ENCODE measurements at places on chromosomes 5 and 9.

DNA sequence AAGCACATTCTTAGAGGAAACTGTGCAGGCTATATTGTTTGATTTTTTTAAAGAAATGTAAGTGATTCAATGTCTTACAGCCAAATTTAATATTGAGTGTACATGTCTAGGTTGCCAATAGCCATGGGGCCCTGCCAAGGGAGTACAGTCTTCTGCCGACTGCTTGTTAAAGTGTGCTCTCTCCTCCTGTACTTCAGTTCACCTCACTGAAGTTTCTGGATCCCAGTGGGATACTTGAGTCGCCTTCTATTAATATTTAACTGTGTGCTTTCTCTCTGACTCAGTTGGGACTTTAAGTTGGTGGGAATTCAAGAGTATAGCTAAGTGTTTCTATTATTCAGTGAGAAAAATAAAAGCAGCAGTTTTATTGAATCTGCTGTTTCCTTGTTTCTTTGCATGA is 44.5 kb upstream of the C5orf47 start:
- no peak for DNase-seq

DNA sequence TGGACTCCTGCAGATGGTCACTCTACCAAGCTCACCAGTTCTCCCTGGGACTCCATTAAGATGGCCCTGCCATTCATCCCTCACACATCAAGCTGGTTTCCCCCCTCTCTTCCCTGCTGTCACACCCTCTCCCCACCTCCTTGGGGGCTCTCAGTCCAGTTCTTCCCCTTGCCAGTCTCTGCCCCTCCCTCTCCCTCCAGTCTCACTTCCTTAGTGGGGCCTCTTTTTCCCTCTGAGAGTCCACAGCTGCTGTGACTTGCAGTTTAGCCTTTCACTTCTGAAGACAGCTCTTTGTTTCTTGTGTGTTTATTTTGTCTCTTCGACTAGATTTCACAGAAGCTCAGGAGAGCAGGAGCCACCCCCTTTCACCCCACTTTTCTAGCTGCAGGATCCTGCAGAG is 10.5 kb downstream of the DOCK2 start:
- DNase-seq, result no peak

- no peak for DNase-seq
Observed at GRCh38 chr5:175394601-175395000, 49.4 kb downstream of the DRD1 start.

- no peak for DNase-seq
Observed at GRCh38 chr9:123796618-123797484, 133.1 kb downstream of the DENND1A start.

DNA sequence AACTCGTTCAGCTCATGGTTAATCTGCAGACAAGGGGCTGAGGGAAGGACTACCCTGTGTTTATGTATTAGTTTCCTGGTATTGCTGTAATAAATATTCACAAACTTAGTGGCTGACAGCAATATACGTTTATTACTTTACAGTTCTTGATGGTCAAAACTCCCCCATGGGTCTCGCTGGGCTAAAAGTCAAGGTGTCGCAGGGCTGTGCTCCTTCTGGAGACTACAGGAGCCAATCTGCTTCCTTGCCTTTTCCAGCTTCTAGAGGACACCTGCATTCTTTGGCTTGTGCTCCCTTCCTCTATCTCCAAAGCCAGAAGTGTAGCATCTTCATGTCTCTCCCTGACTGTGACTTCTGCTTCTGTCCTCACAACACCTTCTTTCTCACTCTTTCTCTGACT is 653.8 kb upstream of the RIOK2 start:
- DNase-seq, result no peak

DNA sequence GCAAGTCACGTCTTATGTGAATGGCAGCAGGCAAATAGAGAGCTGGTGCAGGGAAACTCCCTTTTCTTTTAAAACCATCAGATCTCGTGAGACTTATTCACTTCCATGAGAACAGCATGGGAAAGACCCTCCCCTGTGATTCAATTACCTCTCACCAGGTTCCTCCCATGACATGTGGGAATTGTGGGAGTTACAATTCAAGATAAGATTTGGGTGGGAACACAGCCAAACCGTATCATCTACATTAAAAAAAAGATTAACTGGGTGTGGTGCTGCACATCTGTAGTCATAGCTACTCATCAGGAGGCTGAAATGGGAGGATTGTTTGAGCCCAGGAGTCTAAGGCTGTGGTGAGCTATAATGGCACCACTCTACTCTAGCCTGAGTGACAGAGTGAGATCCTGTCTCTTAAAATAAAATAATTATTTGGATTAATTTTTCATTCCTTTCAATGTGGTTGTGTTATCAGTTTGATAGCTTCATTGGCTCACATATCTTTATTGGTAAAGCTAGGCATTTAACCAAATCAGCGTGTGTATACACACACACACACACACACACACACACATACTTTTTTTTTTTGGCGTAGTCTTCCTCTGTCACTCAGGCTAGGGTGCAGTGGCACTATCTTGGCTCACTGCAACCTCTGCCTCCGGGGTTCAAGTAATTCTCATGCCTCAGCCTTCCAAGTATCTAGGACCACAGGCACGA is 21.8 kb downstream of the DENND4C start:
- no peak for DNase-seq

- DNase-seq, result no peak
Observed at GRCh38 chr5:159657298-159657697, 259.0 kb upstream of the ADRA1B start.

DNA sequence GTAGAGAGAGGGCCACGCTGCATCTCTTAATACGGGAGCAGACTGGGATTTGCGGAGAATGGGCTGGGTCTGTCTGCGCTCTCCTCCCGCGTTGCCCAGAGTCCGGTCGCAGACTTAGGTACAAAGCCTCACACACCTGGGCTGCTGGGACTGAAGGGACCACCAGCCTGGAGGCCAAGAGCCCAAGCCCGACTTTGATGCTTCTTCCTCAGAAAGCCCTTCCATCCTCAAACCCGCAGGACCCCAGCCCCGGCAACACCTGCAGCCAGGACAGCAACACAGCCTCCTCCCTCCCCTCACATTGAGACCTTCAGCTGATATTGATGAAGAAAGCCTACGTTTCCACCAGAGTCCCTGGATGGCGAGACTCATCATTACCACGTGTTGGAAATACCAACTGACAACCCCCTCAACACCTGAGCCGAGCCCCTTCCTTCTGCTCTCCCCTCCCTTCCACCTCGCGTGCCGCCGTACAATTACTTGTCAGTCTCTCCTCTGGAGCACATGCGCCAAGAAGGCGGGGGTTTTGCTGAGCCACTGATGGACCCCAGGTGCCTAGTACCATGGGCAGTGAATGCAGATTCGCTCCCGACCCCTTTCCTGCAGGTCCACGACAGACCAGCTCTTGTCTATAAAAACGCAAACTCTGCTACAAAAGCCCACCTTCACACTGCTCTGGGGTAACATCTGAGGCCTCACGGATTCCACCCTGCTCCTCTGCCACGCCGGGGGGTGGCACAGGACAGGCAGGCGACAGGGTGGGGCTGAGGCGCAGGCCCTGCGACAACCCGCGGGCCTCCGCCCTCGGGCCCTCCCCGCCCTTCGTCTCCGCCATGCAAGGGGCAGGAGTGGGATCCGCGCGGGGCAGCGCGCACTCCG is 841 bp downstream of the ASB6 start:
- no peak for DNase-seq

GRCh38 chr9:123925819-123926218 is 4.1 kb downstream of the DENND1A start:
- DNase-seq, result no peak

DNA sequence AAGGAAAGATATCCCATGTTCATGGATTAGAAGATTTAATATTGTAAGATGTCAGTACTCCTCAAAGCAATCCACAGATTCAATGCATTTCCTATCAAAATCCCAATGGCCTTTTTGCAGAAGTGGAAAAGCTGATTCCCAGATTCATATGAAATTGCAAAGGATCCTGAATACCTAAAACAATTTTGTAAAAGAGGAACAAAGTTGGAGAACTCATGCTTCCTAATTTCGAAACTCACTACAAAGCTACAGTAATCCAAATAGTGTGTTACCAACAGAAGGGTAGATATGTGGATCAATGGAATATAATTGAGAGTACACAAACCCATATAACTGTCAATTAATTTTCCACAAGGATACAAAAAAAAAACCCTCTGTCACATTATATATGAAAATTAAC is 154.3 kb upstream of the ZNF618 start:
- no peak for DNase-seq

DNA sequence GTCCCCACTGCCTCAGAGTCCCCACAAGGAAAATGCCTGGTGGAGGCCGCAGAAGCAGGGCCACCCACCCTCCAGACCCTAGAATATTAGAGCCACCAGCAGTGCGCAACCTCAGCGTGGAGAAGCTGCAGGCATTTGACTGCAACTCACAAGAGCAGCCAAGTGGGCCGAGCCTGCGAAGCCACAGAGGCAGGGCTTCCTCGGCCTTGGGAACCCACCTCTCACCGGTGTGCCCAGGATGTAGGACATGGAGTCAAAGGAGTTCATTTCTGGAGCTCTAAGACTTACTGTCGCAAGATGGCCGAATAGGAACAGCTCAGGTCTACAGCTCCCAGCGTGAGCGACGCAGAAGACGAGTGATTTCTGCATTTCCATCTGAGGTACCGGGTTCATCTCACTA is 397.9 kb upstream of the PIK3R1 start:
- no peak for DNase-seq

DNA sequence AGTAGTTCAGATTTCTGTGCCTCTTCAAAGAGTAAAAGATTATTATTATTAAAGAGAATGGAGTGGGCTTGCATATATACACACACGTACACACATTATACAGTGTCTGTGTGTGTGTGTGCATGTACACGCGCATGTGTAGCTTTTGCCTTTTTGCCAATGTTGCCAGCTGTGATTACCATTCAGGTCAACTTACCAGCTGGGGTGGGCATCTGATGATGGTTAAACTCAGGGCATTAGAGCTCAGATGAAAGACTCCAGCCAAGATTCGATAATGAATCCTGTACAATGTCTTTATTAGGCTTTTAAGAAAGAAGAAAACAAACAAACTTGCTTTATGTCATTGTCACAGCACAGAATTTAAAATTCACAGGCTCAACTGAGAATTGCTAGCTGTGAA is 296.5 kb upstream of the DMAC1 start:
- DNase-seq, result no peak

DNA sequence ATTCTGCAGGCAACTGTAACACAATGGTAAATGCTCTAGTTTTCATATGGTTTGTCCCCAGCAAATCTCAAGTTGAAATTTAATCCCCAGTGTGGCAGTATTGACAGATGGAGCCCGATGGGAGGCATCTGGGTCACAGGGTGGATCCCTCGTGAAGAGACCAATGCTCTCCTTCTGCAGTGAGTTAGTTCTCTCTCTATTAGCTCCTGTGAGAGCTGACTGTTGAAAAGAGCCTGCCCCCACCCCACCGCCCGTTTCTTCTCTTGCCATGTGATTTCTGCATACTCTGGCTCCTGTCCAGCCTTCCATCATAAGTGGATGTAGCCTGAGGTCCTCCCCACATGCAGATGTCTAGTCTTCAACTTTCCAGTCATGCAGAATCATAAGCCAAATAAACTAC is 27.0 kb downstream of the IARS1 start:
- no peak for DNase-seq

- no peak for DNase-seq
Observed at GRCh38 chr5:3287516-3287915, 308.1 kb upstream of the IRX1 start.

GRCh38 chr9:115079156-115079555 is 38.8 kb downstream of the TNC start:
- no peak for DNase-seq

GRCh38 chr5:115507681-115508080 is 36.9 kb downstream of the FEM1C start:
- no peak for DNase-seq

DNA sequence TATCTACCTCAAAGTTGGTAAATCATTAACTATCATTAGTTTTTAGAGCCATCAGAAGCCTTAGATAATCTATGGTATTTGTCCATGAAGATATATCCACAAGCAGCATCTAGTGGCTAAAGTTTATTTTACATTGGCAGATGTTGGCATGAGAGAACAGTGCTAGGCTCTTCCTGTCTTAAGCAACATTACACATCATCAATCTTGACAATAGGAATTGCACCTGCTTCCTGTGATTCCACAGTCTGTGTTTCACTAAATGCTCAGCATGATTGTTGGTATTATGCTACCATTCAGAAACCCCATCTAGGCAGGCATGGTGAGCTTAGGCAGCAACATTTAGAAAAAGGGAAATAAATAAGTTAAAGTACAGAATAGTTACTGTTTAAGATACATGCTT is 246.6 kb downstream of the SLCO4C1 start:
- DNase-seq, result no peak

DNA sequence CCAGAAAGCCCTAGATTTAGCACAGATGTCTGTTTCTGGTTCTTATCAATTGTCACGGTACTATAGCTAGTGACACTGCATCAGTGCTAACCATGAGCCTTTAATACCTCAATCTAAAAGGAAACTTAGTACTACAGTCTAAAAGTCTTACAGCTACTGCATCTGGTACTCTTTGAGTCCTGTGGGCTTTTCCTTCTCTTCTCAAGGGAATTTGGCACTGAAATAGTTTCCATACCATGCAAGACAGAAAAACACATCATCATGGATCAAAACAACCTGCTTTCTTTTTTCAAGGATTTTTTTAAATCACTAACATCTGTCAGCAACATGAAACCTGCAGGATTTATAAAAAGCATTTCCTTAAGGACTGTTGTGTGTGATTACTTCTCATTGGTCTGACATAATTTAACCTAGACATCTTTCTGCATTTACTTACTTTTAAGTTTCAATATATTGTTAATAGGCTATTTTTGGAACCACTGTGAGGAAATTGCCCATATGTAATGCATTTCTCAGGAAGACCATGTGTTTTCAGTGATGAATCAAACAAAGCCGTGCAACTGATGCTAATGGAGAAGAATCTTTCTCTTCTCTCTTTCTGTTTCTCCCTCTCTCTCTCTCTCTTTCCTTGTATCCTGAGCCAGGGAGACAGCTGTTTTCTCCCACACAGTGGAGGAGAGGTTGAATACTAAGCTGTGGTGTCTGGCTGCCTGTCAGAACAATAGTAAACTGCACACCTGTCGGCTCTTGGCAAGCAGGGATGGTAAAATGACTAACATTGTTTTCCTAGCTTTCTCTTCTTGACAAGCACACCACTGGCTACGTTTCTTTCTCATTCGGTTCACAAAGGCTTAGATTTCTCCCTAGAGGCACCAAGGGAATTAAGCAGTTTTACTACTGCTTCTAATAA is 273.4 kb downstream of the CSNK1G3 start:
- no peak for DNase-seq

- no peak for DNase-seq
Observed at GRCh38 chr5:52668139-52668538, 119.6 kb upstream of the ITGA1 start.

Data from activated CD8-positive, alpha-beta memory T cell treated with anti-CD3 and anti-CD28 coated beads for 1 hour (primary cell).